ENCODE measurements at places on chromosomes 4 and X.

GRCh38 chr4:67167849-67168248 lies 377.5 kb downstream of the CENPC start:
- no peak for DNase-seq

GRCh38 chr4:78354782-78355181 lies 196.8 kb upstream of the ANXA3 start:
- no peak for DNase-seq

DNA sequence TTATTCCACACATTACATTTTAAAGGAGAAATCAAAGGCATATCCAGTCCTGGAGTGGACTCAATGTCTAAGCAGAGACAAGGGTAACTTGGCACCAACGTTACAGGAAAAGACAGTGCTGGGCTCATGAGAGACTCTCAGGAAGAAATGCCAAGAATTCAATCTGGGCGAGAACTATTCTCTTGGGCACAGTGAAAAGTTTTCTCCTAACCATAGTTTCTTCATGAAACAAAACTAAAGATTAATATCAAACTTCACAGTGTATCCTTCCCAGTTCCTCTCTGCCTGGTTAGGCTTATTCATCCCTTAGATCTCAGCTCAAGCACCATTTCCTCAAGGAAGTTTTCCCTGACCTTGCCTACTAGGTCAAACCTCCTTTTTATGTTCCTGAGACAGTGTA lies 109.4 kb upstream of the TLL1 start:
- no peak for DNase-seq

- DNase-seq: peak; percentile 64
Observed at GRCh38 chr4:2811830-2812611, 19.1 kb downstream of the SH3BP2 start.

GRCh38 chr4:134160211-134160610 lies 41.4 kb downstream of the PABPC4L start:
- DNase-seq: no peak

- DNase-seq: no peak
Observed at GRCh38 chr4:20752641-20753040, 52.4 kb downstream of the PACRGL start.

Measured in stimulated activated naive B cell treated with anti-CD40 and anti-IgM and Interleukin-4, amounts not matched to agents 10 μg/mL and 1 μg/mL and 100 μg/mL, for 72 hours (primary cell).